ENCODE measurements at places on chromosomes 5 and 9.

GRCh38 chr5:15720515-15720914 lies 220.5 kb downstream of the FBXL7 start:
- H3K36me3 ChIP-seq: no peaks in the 10 kb centered on the region
- H3K4me3 ChIP-seq: no peak overlapping the region
- DNase-seq: no peak
- no peak overlapping the region for H3K27ac ChIP-seq
- H3K4me1 ChIP-seq: no peaks in the 10 kb centered on the region
- no peaks in the 10 kb centered on the region for H3K27me3 ChIP-seq

- no peaks in the 10 kb centered on the region for H3K4me1 ChIP-seq
- no peak overlapping the region for H3K4me3 ChIP-seq
- H3K27me3 ChIP-seq: no peaks in the 10 kb centered on the region
- DNase-seq: no peak
- no peak overlapping the region for H3K27ac ChIP-seq
- H3K36me3 ChIP-seq: no peaks in the 10 kb centered on the region
Observed at GRCh38 chr5:178984145-178985072, 10.7 kb downstream of the GRM6 start.

GRCh38 chr5:6616632-6617031 lies 16.2 kb downstream of the NSUN2 start:
- H3K4me3 ChIP-seq: no peak overlapping the region
- H3K36me3 ChIP-seq: peaks cover 54% of the 10 kb centered on the region
- no peak for DNase-seq
- peaks cover 11% of the 10 kb centered on the region for H3K4me1 ChIP-seq
- H3K27ac ChIP-seq: no peak overlapping the region

- no peak for DNase-seq
- H3K27ac ChIP-seq: no peak overlapping the region
- H3K4me1 ChIP-seq: no peaks in the 10 kb centered on the region
- no peaks in the 10 kb centered on the region for H3K36me3 ChIP-seq
Observed at GRCh38 chr5:98205691-98206461, 567.6 kb upstream of the RGMB start.

DNA sequence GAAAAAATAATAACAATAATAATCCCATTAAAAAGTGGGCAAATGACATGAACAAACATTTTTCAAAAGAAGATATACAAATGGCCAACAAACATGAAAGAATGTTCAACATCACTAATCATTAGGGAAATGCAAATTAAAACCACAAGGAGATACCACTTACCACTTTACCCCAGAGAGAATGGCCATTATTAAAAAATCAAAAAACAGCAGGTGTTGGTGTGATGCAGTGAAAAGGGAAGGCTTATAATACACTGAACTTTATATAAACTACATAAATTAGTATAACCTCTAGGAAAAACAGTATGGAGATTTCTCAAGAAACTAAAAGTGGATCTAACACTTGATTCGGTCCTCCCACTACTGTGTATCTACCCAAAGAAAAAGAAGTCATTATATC lies 81.9 kb downstream of the DROSHA start:
- H3K4me1 ChIP-seq: peaks cover 6% of the 10 kb centered on the region
- no peak overlapping the region for H3K4me3 ChIP-seq
- no peak for DNase-seq
- H3K27ac ChIP-seq: no peak overlapping the region
- peaks cover 69% of the 10 kb centered on the region for H3K36me3 ChIP-seq
- no peaks in the 10 kb centered on the region for H3K27me3 ChIP-seq

DNA sequence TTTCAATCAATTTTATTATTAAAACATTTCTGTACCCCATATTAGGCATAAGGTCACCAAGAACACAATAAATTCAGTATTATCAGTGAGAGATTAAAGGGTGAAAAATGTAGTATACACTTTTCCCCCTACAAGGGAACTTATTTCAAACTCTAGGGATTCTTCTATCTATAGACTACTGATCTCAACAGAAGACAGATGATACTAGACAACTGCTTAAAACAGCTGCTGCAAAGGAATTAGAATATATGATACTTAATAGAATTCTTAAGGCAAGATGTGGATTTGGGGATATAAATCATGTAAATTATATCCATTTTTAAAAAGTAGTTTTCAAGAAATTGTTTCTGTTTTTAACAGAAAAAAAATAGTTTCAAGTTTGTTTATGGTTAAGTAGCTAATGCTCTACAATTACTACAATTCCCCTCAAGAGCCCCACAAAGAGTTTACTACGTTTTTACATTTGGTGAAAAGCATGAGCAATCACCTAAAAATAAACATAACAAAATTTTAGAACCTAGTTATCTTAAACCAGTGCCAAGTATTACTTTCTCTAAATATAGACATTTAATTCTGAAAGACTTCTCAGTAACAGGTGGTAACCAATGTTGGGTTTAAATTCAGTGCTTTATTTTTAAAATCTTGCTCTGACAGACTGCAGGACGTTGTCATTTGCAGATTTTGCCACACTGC lies 6.0 kb downstream of the KIF24 start:
- H3K36me3 ChIP-seq: no peaks in the 10 kb centered on the region
- no peaks in the 10 kb centered on the region for H3K27me3 ChIP-seq
- no peak overlapping the region for H3K4me3 ChIP-seq

GRCh38 chr5:15495026-15495425 lies 5.0 kb upstream of the FBXL7 start:
- H3K27me3 ChIP-seq: peaks cover 18% of the 10 kb centered on the region
- DNase-seq: no peak
- H3K4me3 ChIP-seq: no peak overlapping the region
- no peaks in the 10 kb centered on the region for H3K36me3 ChIP-seq

DNA sequence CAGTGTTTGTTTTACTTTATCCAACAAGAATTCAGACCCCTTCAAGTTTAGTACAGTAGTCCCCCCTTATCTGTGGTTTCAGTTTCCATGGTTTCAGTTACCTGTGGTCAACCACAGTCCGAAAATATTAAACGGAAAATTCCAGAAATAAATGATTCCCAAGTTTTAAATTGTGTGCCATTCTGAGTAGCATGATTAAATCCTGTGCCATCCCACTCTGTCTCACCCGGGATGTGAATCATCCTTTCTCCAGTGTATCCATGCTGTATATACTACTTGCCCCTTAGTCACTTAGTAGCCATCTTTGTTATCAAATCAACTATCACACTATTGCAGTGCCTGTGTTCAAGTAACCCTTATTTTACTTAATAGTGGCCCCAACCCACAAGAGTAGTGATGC lies 153.8 kb upstream of the RASA1 start:
- no peak for DNase-seq
- H3K27me3 ChIP-seq: no peaks in the 10 kb centered on the region
- peak overlapping the region; percentile 59 for H3K27ac ChIP-seq
- peaks cover 33% of the 10 kb centered on the region for H3K4me1 ChIP-seq
- peak overlapping the region; percentile 65 for H3K4me3 ChIP-seq
- no peaks in the 10 kb centered on the region for H3K36me3 ChIP-seq

DNA sequence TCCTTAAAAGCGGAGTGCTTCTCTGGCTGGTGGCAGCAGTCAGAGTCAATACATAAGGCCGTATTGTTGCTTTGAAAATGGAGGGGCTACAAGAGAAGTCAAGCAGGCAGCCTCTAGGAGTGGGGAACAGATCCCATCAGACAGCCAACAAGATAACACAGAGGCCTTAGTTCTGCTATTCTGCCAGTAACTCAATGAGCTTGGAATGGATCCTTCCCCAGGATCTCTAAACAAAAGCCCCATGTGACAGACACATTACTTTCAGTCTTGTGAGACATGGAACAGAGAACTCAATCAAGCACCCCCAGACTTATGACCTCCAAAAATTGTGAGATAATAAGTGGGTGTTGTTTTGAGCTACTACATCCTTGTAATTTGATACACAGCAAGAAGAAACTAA lies 158.6 kb downstream of the RFX3 start:
- no peaks in the 10 kb centered on the region for H3K27me3 ChIP-seq
- H3K27ac ChIP-seq: no peak overlapping the region
- no peaks in the 10 kb centered on the region for H3K36me3 ChIP-seq

DNA sequence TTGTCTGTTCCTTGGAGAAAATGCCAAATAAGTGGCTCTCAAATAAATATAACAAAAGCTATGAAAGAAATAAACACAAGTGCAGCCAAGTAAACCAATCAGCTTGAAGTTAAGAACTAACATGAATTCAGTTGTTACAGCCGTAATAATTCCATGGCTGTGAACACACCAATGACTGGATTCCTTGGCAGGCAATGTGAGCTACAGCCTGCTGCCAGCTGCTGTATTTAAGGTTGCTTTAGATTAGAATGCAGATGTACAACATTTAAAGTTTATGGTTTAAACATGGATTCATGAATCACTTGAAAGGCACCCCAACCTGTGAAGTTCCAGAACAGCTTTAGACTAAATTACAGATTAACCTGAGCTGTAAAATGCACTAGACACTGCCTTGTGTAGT lies 626.4 kb upstream of the SEMA6A start:
- H3K27me3 ChIP-seq: no peaks in the 10 kb centered on the region
- H3K36me3 ChIP-seq: no peaks in the 10 kb centered on the region
- H3K4me1 ChIP-seq: no peaks in the 10 kb centered on the region
- no peak for DNase-seq

DNA sequence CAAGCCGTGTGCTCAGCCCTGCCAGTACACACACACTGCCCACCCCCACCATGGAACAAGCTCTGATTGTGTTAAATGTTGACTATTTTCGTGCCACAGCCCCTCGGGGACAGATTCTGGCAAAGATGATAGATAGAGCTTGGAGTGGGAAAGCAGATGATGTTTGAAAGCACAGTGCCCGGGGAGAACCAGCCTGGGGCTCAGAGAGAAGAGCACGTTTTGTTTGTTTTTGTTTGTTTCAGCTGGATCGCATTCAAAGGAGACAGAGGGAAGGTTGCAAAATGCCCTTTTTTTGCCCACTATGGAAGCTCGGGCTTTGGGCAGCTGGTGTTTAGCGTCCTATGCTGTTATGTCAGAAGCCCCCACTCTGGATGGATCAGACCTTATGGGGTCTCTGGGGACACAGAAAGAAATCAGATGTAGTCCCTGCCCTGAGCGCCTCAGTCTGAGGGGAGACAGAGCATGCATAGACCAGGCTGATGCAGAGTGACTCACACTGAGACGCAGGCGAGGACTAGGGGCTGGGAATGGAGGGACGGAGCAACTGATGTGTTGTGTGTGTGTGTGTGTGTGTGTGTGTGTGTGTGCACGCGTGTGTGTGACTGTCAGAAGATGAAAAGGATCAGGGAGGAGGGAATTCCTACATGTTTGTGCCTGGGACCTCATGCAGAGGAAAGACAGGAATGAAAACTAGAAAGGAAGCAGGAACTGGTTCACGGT lies 229.7 kb downstream of the MELK start:
- peaks cover 11% of the 10 kb centered on the region for H3K27me3 ChIP-seq
- H3K27ac ChIP-seq: peak overlapping the region; percentile 20
- DNase-seq: no peak
- H3K4me3 ChIP-seq: no peak overlapping the region
- peaks cover 7% of the 10 kb centered on the region for H3K36me3 ChIP-seq

GRCh38 chr5:118882666-118883065 lies 105.7 kb downstream of the DTWD2 start:
- no peaks in the 10 kb centered on the region for H3K27me3 ChIP-seq
- no peak overlapping the region for H3K27ac ChIP-seq
- H3K4me3 ChIP-seq: no peak overlapping the region

- no peak overlapping the region for H3K4me3 ChIP-seq
- no peak for DNase-seq
- no peaks in the 10 kb centered on the region for H3K4me1 ChIP-seq
- H3K36me3 ChIP-seq: no peaks in the 10 kb centered on the region
Observed at GRCh38 chr5:61737301-61737963, 405.4 kb downstream of the ZSWIM6 start.

All from naive B cell (primary cell).